ENCODE measurements at places on chromosomes 16 and 17. TPM values are rescaled to one million over a fixed set of nuclear protein-coding genes. Genes with fewer than 3 reads are reported as not detected.

- H3K27ac ChIP-seq: no peak overlapping the region
- H3K36me3 ChIP-seq: peaks cover 30% of the 10 kb centered on the region
- H3K27me3 ChIP-seq: no peaks in the 10 kb centered on the region
- H3K4me3 ChIP-seq: no peak overlapping the region
- peaks cover 4% of the 10 kb centered on the region for H3K4me1 ChIP-seq
Measured at GRCh38 chr17:9926150-9926804, 21.2 kb upstream of the RCVRN start.

- H3K27me3 ChIP-seq: peaks cover 12% of the 10 kb centered on the region
- no peak for DNase-seq
- H3K4me1 ChIP-seq: no peaks in the 10 kb centered on the region
- no peak overlapping the region for H3K27ac ChIP-seq
Measured at GRCh38 chr16:27441276-27441675, 39.3 kb downstream of the IL21R start.

GRCh38 chr16:81319221-81319912 is 4.6 kb downstream of the GAN start:
- H3K36me3 ChIP-seq: no peaks in the 10 kb centered on the region
- no peaks in the 10 kb centered on the region for H3K4me1 ChIP-seq
- no peak overlapping the region for H3K4me3 ChIP-seq
- no peak for DNase-seq

GRCh38 chr17:41571561-41572434 is at the start of gene KRT9:
TSS of gene KRT9 (minus strand) at chr17:41572059. CDS start at chr17:41571992, 67 bp downstream.
- no peak for DNase-seq
- H3K4me3 ChIP-seq: no peak within 1 kb of the TSS
- no peaks in the 10 kb centered on the region for H3K36me3 ChIP-seq
- peaks cover 15% of the 10 kb centered on the region for H3K27me3 ChIP-seq
- H3K27ac ChIP-seq: no peak within 1 kb of the TSS

DNA sequence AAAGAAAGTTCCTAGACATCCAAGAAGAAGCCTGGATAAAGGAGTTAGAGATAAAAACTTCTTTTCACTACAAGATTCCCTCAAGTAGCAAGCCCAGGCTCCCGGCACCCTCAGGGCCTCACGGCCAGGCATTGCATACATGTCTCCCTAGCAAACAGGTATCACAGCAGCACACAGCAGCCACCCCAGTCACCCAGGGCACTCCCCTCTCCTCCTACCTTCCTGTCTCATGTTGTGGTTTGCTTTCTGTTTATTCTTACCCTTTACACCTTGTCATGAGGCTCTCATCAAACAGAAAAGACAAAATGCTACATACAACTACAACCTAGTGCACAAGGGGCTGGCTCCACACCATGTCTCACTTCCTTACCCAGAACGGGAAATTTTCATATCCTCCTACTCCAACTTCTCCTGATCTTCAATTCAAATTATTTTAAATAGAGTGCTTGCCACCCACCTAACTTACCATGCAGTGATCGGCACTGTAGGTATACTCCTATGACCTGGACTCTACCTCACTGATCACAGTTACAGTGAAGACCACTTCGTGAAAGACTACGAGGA is 42.7 kb downstream of the XPO6 start:
- H3K27me3 ChIP-seq: no peaks in the 10 kb centered on the region
- peaks cover 69% of the 10 kb centered on the region for H3K36me3 ChIP-seq
- H3K4me1 ChIP-seq: no peaks in the 10 kb centered on the region
- H3K27ac ChIP-seq: no peak overlapping the region
- no peak for DNase-seq

GPR179 gene
- total RNA-seq: 0.06 TPM

PRR29 gene
- total RNA-seq: 0.25 TPM

CDYL2 gene
- total RNA-seq: 5.3 TPM

MYCBPAP gene
- 1.1 TPM for total RNA-seq

All from heart right ventricle (tissue), 16 donors.